ENCODE measurements at places on chromosomes 12 and 14. TPM values are rescaled to one million over a fixed set of nuclear protein-coding genes. Genes with fewer than 3 reads are reported as not detected.
A peak's percentile ranks its signal among the peaks of the same experiment; 100 is the strongest.

The SVOP gene
- polyA plus RNA-seq: 0.18 TPM

The ADAM21 gene
- 0.16 TPM for polyA plus RNA-seq

The CD69 gene
- polyA plus RNA-seq: 1.2 TPM

The KLRG1 gene
- polyA plus RNA-seq: 2.0 TPM

The PPP1R13B gene
- 30.2 TPM for polyA plus RNA-seq

GRCh38 chr12:102008615-102009126 is 53.1 kb downstream of the WASHC3 start:
- no peak for DNase-seq

- no peak for DNase-seq
These were observed 8.5 kb downstream of the RARG start for GRCh38 chr12:53223389-53224060.

GRCh38 chr12:101690544-101691098 is 6.8 kb upstream of the CHPT1 start:
- no peak for DNase-seq

DNA sequence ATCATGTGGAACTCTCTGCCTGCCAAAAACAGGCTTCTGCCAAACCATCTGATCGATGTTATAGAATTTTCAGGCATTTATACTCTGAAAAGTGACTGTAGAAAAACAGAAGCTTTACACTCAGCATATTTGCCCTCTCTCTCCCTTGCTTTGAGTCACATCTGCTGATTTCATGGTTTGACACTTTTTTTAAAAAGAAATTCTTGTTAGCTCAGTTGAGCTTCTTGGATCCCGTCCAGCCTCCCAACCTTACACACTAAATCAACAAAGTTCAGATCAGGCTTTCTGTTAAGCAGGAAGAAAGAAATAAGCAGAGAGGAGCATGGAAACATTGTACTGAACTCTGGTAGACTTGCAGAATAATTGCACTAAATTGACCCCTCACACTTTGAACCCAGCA is 193.6 kb upstream of the SEL1L start:
- peak; percentile 45 for DNase-seq

DNA sequence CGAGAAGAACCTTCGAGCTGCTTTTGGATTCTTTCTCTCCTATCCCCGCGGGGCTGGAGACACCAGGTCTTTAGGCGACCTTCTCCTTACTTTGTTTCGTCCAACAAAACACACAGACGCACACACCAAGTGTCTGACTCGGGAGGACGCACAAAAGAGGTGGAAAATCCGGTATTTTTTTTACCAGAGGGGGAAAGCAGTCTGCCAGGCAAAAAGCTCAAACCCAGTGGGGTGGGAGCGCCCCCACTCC is 2.1 kb downstream of the SIX4 start:
- DNase-seq: no peak

DNA sequence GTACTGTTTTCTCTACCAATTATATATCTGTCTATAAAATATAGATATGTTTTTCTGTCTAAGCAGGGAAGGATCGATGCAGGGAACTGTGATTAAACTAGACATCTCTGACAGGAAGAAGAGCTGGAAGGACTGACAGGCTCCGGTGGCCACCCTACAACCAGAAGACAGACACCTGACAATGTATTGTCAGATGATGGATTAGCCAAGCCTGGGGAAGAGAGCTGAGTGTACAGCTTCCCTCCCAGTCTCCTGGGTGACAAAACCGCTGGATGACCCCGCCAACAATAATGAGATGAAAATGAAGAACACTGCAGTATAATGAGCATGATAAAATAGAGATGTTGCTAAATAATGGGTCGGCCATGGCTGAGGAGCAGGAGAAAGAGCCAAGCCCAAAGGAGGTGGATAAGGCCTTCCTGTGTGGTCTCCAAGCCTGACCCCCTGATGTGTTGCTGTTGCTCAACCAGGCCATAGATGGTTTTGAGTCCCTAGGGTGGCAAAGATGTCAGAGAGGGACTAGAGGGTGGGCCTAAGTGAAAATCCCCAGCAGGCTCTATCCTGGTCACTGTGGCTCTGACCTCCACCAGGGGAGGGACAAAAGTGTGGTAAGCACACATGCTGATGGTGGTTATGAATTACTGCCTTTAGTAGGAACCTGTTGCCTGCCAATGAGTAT is 28.2 kb downstream of the DHRS2 start:
- DNase-seq: no peak

DNA sequence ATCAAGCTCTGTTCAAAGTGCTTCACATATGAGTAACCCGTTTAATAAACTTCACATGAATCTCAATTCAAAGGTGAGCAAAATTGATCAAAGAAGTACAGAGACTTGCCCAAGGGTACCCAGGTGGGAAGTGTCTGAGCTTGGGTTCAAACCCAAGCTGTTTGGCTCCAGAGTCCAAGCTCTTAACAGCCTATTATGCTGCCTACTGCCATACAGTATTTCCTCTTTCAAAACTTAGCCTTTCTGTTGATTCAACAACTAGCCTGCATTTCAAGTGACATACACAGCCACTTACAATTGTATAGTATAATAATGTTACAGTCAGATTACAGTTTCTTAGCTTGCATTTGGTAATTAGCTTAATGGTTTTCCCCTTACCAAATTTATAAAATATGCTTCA is 29.7 kb downstream of the FRMD6 start:
- DNase-seq: no peak

- no peak for DNase-seq
These were observed 181.6 kb downstream of the SOX5 start for GRCh38 chr12:23767834-23768233.

DNA sequence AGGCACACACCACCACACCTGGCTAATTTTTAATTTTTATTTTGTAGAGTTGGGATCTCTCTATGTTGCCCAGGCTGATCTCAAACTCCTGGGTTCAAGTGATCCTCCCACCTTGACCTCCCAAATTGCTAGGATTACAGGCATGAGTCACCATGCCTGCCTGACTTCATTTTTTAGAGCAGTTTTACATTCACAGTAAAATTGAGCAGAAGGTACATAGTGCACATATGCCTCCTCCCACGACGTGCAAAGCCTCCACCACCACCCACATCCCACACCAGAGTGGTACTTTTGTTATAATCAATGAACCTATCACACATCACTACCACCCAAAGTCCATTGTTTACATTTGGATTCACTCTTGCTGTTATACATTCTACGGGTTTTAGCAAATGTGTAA is 62.5 kb upstream of the PLEKHG3 start:
- no peak for DNase-seq

DNA sequence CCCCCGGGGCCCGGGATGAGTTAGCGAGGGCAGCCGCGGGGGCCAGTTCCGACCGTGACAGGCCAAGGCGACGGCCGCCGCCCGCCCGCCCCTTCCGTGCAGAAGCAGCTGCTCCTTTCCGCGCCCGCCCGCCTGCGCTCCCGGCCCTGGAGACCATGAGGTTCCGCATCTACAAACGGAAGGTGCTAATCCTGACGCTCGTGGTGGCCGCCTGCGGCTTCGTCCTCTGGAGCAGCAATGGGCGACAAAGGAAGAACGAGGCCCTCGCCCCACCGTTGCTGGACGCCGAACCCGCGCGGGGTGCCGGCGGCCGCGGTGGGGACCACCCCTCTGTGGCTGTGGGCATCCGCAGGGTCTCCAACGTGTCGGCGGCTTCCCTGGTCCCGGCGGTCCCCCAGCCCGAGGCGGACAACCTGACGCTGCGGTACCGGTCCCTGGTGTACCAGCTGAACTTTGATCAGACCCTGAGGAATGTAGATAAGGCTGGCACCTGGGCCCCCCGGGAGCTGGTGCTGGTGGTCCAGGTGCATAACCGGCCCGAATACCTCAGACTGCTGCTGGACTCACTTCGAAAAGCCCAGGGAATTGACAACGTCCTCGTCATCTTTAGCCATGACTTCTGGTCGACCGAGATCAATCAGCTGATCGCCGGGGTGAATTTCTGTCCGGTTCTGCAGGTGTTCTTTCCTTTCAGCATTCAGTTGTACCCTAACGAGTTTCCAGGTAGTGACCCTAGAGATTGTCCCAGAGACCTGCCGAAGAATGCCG is 699 bp downstream of the MGAT2 start:
- no peak for DNase-seq

- no peak for DNase-seq
These were observed 62.7 kb downstream of the NOS1 start for GRCh38 chr12:117298648-117299225.

GRCh38 chr12:55724226-55724939 is 4.2 kb downstream of the RDH5 start:
- no peak for DNase-seq

DNA sequence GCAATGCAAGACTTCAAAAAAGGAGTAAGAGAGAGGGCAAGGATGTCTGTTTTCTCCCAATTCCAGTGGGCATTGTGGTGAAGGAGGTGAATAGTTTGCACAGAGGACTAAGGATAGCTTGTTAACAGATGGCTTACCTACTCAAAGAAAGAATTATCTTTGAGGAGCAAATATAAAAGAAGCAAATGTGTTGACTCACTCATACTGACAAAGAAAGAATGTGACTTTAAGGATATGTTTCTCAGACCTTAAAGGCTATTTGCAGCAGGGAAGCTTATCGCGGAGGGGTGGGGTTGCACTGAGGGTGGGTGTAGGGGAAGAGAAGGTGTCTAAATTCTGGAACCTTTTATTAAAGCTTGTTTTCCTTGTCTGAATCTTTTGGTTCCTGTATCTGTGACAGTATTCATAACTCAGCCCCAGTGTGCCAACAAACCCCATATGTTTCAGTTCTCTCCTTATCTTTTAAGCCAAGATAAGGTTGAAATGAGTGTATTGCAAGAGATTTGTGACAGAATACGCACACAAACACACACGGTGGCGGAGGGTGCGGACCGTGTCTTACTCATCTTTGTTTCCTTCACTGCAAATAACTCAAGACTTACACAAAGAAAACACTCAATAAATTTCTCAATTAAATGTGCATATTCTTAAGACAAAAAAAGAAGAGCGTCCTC is 146.4 kb upstream of the ARID2 start:
- no peak for DNase-seq

DNA sequence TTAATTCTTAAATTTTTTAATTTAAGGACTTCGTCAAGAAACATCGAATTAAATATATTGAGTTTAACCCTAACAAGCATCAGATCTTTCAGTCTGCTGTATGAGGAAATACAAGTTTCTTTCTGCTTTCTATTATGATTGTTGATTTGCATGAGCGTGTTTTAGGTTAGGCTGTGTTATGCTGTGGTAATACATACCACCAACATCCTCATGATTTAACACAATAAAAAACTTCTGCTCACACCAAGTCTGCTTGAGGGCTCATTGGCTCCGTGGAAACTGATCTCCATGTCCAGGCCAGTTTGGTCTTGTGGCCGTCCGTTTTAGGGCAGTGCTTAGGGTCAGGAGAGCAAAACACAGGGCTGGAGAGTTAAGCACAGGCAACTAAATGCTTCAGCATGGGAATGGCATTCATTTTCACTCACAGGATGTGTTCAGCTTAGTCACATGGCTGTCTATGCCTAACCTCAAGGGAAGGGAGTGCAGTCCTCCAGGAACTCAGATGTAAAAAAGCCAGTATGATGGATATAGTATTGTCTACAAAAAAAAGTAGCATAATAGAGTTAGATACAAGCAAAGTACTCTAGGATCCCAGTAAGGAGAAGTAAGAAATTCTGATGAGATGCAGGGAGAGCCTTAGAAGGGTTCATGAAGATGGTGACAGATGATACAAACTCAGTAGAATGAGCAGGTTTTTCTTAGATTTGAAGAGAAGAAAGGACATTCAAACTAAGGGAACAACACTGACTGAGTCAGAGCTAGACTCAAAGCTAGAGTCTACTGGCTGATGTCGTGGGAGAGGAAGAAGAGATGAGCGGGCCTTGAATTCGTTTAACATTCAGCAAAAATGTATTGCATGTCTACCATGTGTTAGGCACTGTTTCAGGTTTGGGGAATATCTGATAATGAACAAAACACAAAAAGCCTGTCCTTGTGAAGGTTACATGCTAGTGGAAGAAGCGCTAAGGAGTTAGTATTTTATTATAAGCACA is 16.3 kb downstream of the MARK3 start:
- no peak for DNase-seq

DNA sequence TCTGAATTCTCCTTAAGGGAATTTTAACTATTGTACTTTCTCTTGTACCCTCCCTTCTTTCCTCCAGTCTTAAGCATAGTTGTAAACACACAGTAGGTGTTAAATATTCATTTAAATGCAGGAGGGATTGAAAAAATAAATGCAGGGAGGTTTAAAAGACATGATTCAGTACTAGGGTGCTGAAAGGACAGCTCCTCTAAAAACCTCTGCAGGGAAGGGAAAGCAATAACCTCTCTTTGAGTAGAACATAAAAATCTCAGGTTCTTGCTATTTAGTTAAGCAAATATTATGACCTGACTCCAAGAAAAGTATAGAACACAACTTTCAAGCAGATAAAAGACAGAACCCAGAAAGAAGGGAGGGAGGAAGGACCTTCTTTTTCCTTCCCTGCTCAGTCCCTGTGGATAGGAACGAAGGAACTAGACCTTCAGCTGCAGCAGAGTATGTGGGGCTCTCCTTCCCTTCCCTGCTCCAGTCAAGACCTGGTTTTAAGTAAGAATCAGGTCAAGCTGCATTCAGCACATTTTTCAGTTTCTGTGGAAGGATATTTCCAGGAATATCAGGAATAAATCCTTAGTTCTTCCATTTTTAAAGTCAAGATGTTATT is 4.7 kb downstream of the MAP3K9 start:
- no peak for DNase-seq

DNA sequence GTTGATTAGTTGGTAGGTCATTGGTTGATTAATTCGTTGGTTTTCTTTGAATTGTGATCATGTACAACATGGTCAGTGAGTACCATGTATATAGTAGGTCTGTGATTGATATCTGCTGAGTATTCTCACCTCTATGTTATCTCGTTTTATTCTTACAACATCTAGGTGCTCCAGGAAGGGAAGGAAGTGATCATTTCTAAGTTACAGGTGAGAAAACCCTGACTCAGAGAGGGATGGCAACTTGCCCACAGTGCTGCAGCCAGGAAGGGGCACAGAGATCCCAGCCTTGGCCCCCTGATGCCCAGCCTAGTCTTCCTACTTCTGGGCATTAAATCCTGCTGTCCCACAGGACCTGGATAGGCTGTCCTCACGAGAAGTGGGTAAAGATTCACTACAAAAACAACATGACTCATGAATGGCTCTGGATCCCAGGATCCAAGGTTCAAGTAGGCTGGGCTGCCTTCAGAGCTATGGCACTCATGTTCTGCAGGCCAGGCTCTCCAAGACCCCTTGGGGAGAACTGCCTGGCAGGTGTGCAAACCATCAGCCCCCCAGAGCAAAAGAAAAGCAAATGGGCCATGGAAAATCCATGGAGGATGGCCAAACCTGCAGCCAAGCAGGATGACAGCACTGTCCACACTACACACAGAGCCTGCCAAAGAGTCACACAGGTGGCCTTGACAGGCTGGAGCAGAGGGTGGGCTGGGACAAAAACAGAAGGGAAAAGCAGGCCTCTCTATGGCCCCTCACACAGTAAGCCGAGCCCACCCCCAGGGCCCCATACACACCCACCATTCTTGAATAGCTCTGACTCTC is 146.2 kb downstream of the BCL11B start:
- DNase-seq: no peak

Data from right renal pelvis (tissue), 4 donors.